Foreskin melanocyte (primary cell): ENCODE measurements at places on chromosomes 5 and 9.

DNA sequence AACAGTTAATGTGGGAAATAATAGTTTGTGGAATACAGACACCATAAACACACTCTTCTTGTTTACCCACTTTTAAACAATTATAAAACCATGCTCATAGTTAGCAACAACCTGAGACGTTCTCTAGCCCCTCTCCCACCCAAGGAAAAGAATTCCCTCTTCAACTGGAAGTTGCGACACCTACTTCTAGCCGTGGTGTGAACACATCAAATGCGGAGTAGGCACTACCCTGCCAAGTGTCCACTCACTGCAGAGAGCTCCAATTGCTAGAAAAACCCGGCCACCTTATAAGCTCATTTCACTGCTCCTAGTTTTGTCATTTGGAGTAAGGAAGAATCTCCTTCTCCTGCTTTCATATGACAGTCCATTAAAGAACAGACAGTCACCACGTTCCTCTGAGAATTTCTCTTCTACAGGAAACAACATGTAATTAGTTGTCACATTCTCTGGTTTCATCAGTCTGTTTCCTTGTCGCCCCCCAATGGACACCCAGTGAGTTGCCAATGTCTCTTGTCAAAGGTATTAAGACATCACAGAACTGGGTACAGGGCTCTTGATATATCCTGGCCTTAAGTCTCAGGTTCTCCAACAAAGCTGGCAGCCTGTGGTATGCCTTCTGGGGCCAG lies 47.3 kb downstream of the PRLR start:
- peak; percentile 52 for DNase-seq

- DNase-seq, result no peak
These were observed 5.1 kb downstream of the GLRX start for GRCh38 chr5:95817430-95817829.

GRCh38 chr5:32057187-32058096 lies 116.7 kb downstream of the GOLPH3 start:
- no peak for DNase-seq

DNA sequence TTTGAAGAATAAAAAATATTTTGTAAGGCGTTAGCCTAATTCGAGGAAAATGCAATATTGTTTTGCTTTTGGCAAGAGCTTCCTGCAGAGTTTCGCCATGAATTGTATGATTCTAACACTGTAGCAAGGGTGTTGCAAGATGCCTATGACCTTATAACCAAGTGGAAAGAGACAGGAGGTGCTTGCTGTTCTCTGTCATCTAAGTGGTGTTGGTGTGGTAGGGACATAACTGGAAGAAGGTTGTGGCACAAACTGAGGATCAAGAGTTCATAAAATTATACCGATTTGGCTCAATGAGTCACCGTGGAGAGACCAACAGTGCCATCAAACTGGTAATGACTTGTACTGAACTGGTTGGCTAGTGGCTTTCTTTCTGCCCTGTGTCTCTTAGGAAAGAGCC lies 6.3 kb downstream of the STC2 start:
- DNase-seq, result no peak

- no peak for DNase-seq
These were observed 15.0 kb upstream of the TEX48 start for GRCh38 chr9:114696814-114697544.

DNA sequence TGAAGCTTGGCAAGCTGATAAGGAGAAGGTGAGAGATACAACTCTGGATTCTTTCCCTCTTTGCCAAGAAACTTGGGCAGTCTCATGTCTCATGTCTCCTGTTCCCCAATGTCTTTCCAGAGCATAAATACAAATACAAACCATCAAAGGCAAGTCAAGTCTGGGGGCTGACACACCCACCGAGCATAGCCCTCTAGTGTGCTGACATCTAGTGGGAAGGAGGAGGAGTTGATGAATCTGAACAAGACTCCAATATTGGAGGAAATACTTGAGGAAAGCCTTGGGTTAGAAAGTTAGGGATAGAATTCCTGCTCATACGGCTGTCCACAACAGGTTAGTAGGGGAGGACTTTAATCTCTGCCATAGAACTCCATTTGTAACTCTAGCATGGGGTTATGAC lies 8.6 kb downstream of the MLANA start:
- DNase-seq, result no peak

DNA sequence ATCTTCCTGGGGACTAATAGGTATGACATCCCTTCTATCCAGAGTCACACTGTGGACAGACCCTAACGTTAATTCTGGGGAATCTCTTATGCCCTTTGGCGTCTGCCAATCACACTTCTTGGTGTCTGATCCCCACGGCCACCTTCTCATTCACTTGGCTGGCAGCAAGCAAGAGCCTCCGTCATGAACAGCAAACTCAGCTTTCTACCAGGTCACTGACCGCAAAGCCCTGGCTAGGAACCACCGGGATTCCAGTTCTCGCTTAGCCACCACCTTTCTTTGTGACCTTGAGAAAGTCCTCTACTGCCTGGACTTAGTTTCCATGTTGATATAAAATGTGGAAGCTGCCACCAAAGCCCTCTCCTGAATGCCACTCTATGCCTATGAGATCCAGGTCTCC lies 67.7 kb upstream of the FCN1 start:
- no peak for DNase-seq

GRCh38 chr5:19630876-19631275 lies 357.1 kb downstream of the CDH18 start:
- no peak for DNase-seq

DNA sequence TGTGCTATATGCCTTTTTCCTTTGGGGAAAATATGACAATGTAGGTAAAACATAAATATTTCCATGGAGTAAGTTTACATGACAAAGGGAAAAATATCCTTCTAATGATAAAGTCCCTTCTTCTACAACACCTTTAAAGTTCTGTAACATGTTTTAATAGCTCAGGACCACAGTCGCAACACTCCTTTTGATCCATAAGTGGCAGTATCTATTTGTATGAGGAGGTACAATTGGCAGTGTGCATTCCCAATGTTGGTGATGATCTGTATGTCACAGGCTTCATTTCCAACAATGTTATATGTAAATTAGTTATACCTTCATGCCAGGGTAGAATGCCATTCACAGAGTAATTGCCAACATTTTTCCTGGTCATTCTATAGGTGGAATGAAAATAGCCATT lies 127.1 kb upstream of the CCNH start:
- DNase-seq, result no peak

- DNase-seq, result no peak
These were observed 1997.7 kb downstream of the MAT2B start for GRCh38 chr5:165502893-165503691.

DNA sequence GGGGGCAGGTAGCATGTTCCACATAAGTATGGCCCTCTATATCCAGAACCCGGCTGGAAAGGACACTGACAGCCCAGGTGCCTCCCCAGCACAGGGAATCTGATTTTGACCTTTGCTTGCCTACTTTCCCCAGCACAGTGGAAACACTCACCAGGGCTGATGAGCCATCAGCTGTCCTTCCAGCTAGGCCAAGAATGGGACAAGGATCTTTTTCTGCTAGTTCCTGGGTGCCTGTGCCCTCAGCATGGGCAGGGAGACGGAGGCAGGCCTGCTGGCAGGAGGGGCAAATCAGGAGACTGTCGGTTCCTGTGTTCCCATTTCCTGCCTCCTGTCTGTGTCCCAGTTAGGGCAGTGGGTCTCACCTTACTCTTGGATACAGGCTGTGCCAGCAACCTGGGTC lies 1.1 kb downstream of the CYFIP2 start:
- DNase-seq, result no peak

DNA sequence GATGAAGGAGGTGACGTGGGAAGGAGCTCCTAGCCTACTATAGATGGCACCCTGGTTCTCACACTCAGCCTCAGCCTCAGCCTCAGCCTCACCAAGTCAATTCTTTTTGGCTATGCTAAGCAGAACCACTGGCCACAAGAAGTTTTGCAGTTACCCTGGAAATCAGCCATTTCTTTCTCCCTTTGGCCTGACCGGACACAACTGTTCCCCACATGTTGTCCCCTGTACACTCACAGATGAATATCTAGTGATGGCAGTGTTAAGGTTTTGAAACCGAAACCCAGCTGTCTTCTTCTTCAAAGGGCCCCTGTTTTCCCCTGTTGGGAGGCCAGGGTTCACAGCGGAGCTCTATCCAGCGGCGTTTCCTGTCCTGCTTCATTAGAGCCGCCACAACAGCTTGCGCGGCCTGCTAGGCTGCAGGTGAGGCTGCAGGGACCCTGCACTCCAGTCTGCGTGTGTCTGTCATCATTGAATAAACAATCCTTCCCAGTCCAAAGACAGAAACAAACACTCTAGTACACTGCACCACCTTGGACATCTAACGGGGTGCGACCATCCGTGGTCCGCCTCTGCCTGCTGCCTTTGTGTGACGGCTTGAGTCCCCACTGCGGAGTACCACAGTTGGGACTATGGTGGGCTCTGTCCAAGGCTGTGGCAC lies 250.5 kb downstream of the DENND1A start:
- no peak for DNase-seq

GRCh38 chr5:621341-621761 lies 9.2 kb downstream of the CEP72 start:
- no peak for DNase-seq

DNA sequence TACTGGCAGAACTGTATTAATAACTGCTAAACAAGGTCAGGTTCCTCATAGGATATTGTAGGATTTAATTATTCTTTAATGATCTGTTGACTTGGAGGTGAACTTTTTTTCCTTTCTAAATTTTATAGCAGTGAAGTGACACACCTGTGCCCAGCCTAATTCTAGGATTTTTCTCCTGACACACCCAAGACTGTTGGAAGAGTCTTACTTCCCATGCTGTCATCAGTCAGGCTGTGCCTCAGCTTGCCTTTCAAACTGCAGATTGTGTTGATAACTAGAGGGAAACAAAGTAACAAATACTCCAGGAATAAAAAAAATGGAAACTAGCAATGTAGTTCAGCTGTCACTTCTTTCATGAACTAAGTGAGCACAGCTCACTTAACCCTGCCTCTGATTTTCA lies 22.0 kb downstream of the OTULIN start:
- DNase-seq, result no peak

- DNase-seq, result no peak
These were observed 254.4 kb downstream of the NDUFS4 start for GRCh38 chr5:53814819-53815218.

DNA sequence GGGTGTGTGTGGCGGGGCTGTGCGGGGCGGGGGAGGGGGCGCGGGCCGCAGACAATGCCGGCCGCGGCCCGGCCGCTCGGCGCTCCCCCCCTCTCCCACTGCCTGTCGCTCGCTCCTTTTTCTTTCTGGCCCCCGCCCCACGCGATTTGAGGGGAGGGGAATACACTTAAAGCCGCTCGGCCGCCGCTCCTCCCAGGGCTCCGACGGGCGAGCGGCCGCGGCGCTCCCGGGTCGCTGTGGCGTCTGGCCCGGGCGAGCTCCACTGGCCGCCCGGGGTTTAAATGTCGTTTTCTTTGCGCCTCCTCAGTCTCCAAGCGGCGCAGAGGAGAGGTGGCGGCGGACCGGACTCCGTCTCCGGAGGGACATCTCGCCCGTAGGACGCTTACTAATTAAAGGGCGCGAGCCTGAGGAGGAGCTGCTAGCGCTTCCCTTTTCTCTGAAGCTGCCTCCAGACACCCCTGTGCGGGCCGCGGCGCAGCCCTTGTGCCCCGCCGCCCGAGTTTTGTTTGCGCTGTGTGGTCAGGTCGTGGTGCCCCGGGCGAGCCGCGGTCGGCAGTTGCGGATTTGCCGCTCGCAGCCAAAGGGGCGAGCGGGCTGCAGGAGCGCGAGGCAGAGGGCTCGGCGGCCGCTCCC lies 1.4 kb downstream of the ZSWIM6 start:
- no peak for DNase-seq

DNA sequence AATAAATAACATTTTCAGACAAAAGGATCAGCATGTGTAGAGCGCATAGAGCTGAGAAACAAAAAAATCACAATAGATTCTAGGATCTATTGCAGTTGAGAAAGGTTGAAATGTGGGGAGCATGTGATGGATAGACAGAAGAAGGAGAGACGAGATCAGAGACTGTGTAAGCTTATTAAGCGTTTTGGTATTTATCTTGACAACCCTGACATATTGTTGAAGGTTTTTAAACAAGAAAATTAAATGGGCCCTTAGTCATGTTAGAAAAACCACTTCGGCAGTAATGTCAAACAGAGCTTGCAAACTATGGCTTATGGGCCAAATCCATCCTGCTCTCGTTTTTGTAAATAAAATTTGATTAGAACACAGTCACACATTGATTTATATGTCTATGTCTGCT lies 200.5 kb upstream of the KLF4 start:
- no peak for DNase-seq

DNA sequence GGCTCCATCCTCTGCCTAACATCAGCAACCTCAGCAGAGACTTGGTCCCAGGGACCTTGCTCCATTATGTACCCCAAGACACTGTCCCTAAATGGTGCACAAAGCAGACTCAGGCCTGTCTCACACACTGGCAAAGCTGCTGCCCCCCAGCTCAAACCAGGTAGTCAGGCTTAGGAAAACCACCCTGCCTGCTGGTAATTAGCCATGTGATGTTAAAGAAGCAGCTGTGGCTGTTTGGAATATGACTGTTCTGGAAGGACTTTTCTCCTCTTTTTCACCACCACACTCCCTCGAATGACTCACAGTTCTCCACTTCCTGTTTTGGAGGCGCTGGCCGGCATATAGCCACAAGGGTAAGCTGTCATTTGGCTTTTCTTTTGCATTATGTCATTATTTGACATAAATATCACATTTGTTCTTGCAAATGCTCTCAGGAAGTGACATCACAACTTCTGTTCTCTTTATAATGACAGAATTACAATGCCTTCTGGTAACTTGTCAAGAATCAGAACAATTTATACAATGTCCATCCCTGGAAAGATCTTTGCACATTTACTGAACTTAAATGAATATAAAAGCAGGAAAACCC lies 113.9 kb downstream of the SUSD1 start:
- DNase-seq, result peak; percentile 96

DNA sequence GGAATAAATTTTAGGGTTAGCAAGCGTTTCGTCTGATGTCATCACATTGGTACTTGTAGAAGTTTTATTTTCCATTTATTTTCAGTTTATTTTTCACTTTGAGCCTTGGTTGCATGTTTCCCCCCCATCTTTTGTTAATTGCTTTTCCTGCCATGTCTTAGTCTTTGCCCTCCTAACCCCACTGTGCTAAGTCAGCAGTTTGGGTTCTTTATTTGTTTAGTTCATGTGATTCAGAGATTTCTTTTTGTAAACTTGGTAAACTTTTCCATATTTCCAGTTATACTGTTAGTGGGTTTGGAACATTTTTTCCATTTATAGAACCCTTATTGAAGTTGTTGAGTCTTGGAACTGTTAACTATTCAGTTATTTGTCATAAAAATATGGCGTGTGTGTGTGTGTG lies 252.9 kb upstream of the ANKH start:
- DNase-seq, result no peak

DNA sequence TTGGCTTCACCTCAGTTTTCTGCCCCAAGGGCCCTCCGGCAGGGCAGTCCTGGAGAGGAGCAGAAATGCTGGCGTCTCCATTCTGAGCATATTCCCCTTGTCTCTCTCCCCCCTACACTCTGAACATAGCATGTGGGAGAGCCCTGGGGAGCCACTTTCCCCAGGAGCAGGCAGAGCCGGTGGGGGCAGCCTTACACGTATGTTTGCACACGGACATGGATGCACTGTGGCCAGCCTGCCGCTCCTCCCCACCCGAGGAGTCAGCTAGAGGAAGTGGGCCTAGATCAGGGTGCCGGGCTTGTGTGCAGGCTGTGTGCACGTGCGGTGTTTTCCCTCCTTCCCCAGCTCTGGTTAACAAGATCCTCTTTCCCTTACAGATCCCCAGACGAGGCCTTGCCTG lies 25.4 kb upstream of the POMT1 start:
- no peak for DNase-seq

- no peak for DNase-seq
These were observed 27.3 kb downstream of the SLC31A2 start for GRCh38 chr9:113178087-113178486.
